ENCODE measurements at places on chromosomes 4 and X.

DNA sequence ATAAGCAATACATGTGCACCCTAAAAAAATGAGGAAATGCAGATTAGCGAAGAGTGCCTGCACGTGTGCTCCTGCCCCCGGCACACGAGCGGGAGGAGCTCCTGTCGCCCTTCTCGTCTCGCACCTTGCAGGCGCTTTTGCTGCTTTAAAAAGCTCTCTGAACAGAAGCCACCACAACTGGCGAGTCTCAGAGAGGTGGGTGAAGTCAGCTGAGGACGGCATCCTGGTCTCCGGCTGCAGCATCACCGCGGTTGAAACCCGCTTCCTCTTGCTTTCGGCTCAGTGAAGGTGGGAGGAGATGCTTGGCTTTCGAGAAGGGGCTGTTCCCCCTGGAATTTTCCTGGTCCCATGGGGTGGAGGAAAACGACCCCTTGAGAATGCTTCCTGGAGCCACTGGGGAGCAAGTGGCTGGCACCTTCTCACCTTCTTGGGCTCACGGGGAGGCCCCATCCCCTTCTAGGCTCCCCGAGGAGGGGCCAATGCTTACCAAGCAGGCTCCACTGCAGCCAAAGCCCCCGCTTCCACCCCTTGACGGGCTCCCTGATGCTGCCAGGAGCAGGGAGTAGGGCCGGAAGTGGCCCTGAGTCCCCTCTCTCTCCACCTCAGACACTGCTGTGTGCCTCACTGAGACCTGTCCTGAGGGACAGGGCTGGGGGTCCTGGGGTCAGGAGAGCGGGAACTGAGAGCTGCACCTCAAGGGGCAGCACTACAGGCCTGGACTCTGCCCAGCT, 29.2 kb upstream of the MXD4 start:
- DNase-seq: no peak

- no peak for DNase-seq
Observed at GRCh38 chr4:72970756-72971155, 98.8 kb downstream of the COX18 start.

- peak; percentile 3 for DNase-seq
Observed at GRCh38 chr4:7156761-7157488, 35.4 kb upstream of the SORCS2 start.

DNA sequence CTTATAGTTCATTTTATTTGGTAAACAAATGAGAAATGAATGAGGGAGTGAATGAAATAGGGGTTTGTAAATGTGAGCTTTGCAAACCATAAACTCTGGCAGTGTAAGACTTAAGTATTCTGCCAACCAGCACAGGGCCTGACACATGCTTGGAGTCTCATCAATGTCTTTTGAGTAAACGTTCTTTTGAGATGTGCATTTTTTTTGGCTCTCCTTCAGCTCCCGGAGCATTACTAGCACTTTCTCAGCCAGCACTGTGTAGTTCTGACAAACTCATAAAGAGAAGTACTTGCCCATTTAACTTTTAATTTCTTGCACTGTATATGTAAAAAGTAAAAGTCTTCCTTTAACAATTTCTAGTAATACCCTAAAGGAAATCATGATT, 245.3 kb downstream of the HS3ST1 start:
- DNase-seq: no peak

DNA sequence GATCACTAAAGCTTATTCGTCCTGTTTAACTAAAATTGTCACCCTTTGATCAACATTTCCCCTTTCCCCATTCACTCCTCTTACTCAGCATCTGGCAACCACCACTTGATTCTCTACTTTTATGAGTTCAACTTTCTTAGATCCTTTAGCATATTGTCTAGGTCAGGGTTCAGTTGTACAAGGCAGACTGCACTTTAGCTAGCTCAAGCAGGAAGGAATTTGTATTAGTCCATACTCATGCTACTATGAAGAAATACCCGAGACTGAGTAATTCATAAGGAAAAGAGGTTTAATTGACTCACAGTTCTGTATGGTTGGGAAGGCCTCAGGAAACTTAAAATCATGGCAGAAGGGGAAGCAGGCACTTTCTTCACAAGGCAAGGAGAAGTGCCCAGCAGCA, 44.3 kb downstream of the TASL start:
- no peak for DNase-seq

DNA sequence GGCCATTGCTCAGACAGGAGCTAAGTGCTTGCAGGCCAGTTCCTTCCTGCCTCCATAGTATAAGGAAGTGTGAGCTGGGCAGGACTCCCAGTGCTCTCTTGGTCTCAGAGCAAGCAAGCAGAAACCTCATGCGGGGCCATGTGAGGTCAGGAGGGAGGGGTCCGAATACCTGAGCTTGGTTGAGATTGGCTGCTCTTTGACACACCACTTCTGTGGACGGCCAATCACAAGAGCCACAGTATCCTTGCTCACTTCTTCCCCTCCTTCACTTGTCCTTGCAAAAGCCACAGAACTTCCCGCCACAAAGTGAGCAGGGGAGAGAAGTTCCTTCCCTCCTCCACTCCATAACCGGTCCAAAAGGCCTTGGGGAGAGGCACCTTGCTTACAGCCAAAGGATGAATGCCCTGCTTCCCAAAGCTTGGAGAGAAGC, 56.7 kb downstream of the PRPS1 start:
- DNase-seq: no peak

GRCh38 chrX:41721590-41721989, 2.4 kb upstream of the GPR82 start:
- no peak for DNase-seq

DNA sequence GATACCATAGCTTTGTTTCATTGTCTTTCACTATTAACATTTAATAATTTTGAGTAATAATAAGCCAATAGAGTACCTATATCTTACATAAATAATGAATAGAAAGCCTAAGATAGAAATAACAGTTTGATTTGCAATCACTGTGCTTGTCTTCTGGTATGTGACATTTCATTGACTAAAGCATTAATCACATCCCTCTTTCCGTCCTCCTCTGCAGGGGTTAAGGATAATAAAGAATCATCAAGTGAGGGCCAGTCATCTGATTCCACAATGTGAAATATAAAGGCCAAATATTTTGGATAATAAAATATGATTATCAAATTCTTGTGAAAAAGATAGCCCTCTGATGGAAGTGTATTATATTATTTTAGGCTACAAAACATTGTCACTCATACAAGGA, 2073.4 kb downstream of the ARAP2 start:
- peak; percentile 53 for DNase-seq

DNA sequence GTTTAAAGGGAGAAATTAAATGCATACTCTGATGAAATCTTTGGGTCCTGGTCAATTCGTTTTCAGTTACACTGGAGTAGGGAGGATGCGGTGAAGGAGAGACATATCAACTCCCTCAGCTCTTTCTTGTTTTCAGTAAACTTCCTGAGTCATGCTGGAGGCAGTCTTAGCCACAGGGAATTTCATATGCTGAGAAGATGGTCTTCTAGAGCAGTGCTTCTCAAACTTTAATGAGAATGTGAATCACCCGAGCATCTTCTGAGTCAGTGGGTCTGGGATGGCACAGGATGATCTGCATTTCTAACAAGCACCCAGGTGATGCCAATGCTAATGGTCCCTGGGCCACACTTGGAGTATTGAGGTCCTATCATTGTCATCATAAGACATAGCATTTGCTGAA, 214.5 kb downstream of the KIT start:
- no peak for DNase-seq

Measured in SW 1271 (cell line).